ENCODE measurements at places on chromosomes 2 and 18. TPM values are rescaled to one million over a fixed set of nuclear protein-coding genes. Genes with fewer than 3 reads are reported as not detected.

LCT gene
- polyA plus RNA-seq, result not detected

MC5R gene
- polyA plus RNA-seq, result not detected

TMEM127 gene
- 14.9 TPM for polyA plus RNA-seq

SETBP1 gene
- 2.6 TPM for polyA plus RNA-seq
